Kasumi-1 (cell line): ENCODE measurements at places on chromosomes 16 and 17.

- DNase-seq, result no peak
Measured at GRCh38 chr16:53908731-53909130, 204.8 kb downstream of the FTO start.

GRCh38 chr16:1749152-1750117, 21.9 kb downstream of the NME3 start:
- no peak for DNase-seq

DNA sequence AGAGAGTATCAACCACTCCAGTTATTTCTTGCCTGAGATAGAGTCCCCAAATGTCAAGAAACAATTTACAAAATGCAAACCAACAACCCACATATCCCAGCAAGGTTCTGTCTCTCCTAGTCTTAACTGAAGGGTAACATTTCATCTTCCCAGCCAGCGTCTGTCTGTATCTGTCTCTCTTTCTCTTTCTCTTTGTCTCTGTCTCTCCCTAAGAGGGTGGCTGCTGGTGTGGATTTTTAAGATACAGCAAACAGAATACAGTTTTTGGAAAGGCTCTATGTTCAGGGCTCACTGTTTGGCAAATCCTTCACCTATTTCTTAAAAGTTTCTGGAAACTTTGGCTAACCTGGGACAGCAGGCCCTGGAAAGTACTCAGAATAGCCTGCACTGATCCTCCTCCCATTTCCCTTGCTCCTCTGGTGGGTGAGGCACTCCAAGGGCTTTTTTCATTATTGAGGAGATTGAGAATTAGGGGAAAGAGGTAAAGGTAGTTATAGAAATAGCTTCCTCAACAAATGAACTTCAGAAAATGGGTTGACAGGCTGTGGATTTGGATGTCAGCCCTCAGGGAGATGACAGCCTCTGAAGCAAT, 6.2 kb downstream of the HOXB4 start:
- DNase-seq, result no peak

GRCh38 chr16:69703638-69704037, 22.7 kb downstream of the NQO1 start:
- DNase-seq, result no peak

- DNase-seq, result no peak
Measured at GRCh38 chr17:41907633-41908539, 10.9 kb downstream of the ACLY start.

DNA sequence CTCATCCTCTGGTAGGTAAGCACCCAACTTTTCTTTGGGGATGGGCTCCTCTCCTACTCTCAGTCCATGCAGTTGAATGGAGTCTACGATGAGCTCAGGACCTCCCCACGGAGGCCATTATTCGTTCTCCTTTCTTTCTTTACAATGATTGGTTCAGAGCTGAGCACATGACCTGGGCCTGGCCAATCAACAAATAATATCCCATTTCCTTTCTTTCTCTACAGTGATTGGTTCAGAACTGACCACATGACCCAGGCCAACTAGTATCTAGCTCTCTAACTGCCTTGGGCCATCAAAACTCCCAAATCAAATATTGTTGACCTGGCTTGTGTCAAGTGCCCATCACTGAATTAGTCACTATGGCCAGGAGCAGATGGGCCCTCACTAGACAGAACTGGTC, 129.2 kb downstream of the USP31 start:
- no peak for DNase-seq

DNA sequence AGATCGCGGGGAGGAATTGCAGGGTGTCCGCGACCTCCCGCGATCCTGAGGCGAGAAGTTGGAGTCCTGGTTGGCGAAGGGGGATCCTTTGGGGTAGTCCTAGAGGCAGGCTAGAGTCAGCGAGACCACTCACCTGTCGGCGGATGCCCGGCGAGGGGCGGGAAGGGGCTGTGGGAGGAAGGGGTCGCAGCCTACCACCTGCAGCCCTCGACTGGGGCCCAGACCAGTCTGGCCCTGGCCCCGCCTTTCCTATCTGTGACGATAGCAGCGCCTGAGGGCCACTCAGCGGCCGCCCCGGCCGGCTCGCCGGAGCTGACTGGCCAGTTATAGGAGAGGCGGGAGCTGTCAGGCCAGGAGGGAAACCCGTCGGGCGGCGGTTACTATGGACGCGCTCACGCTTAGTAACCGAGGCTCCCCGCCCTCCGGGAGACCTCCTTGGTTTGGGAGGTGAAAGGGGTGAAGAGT, at the start of gene TEKT3:
TSS of gene TEKT3 (minus strand) at position 213 of the 465 bp plus-strand sequence. CDS start 10,012 bp downstream, outside the sequence.
- DNase-seq, result no peak

GRCh38 chr17:40090237-40091119, 9.9 kb downstream of the NR1D1 start:
- no peak for DNase-seq

DNA sequence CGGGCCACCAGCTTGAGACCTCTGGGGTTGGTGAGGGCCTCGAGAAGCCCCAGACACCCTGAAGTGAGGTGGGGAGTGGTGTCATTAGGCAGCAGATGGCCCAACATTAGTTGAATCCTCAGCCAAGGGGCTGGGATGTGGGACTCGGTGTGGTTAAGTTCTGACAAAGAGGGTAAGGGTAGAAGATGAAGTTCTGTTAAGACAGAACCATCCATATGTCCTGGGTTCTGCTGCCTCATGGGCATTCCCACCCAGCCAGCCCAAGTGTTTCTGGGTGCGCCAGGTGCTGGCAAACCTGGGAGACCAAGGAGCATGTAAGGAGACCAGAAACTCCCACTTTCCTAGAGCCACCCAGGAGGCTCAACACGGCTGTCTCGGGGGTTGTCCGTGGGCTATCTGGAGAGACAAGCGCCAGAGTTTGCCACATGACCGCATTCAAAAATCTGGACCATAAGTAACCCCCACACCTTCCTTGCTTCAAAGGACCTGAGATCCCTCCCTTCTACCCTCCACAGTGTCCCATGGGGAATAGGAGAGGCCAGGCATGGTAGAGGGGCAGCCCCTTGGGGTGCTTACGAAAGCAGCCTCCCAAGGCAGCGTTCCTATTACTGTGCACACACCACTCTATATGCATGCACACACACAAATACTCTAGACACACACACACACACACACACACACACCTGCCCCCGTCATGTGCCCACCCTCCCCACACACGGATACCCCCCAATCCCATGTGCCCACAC, 128.7 kb downstream of the C16orf78 start:
- DNase-seq, result no peak

GRCh38 chr17:2179615-2180295, 123.8 kb downstream of the SMG6 start:
- DNase-seq, result no peak

DNA sequence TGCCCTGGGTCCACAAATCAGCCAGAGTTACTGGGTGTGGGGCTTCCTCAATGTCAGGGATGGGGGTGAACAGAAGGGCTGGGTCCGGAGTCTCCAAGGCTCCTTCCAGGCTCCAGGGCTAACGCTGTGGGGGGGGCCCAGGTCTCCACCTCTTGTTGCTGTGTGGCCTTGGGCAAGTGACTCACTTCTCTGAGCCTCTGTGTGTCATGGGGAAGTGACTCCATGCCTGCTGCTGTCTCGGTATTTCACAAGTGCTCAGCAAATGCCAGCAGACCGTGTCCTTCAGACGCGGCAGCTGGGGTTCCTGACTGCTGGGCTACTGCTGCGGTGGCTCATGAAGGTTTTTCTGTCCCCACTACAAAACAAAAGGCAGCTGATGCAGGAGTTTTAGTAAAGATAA, 26.6 kb downstream of the JPH3 start:
- DNase-seq, result peak; percentile 41

- DNase-seq, result peak; percentile 78
Measured at GRCh38 chr16:56591377-56592060, 2.2 kb downstream of the MT3 start.

DNA sequence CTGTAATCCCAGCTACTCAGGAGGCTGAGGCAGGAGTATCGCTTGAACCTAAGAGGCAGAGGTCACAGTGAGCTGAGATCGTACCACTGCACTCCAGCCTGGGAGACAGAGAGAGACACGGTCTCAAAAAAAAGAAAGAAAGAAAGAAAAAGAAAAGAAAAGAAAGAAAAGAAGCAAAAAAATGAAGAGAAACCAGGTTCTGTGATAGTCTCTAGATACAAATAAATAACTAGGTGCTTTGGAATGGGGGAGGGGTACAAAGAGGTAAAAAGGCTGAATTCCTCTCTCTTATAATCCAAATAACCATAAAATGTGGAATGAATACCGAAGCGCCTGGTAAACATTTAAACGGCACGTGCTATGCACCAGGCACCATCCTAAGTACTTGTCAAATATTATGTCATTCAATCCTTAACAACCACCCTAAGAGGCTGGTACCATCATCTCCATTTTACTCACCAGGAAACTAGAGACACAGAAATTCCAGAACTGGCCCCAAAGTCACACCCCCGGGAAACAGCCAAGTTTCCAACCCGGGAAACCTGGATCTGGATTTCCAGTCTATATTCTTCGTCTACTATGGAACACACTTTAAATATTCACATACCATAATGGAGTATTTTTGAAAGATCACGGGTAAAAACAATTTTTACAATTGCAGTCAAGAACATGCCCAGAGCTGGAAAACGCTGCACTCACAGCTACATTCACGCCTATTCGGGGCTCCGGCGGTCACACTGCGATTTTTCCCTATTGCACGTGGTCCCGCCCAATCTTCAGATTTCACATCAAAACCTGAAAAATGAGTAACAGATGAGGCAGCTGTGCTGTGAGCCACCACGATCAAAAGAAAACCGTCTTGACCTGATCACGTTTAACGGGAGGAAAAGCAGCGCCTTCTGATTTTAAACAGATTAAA, 10.5 kb downstream of the NXN start:
- no peak for DNase-seq

GRCh38 chr16:56789360-56789759, 59.4 kb downstream of the NUP93 start:
- peak; percentile 36 for DNase-seq

- DNase-seq, result no peak
Measured at GRCh38 chr17:37234106-37234505, 141.7 kb upstream of the C17orf78 start.

- no peak for DNase-seq
Measured at GRCh38 chr17:17681744-17682292, 560 bp downstream of the RAI1 start.

DNA sequence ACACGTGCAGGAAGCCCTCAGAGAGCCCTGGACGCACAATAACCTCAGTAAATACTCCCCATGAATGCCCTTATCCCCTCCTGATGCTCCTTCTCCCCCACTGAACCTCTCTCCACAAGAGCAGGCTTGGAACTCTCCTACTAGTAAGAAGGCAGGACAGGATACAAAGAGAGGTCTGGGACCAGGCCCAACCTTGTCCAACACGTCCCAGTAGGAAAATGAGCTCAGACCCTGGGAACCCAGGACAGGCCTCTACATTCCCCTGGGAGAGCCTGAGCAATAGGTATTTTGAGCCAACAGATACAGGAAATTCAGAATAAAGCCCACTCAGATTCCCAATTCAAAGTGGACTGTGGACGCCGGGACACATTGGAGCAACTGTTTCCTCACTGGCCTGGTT, 19.2 kb downstream of the ZNF423 start:
- DNase-seq, result no peak

GRCh38 chr17:56172517-56172982, 19.3 kb downstream of the ANKFN1 start:
- DNase-seq, result no peak

DNA sequence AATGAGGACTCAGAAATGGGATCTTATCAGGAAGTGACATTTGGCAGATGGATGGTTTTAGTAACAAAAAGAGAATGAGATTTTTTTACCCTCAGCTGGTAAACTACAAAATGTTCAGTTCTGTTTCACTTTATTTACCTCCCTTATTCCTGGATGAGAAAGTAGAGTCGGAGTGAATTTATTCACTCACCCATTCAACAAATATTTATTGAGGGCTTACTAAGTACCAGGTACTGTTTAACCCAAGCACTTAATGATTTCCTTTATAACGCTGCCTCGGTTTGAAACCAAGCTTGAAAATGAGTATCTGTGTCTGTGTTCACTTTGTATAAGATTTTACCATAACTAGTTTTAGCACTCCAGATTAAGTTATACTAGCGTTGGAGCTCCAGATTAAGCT, 38.1 kb downstream of the CDRT15 start:
- DNase-seq, result no peak

DNA sequence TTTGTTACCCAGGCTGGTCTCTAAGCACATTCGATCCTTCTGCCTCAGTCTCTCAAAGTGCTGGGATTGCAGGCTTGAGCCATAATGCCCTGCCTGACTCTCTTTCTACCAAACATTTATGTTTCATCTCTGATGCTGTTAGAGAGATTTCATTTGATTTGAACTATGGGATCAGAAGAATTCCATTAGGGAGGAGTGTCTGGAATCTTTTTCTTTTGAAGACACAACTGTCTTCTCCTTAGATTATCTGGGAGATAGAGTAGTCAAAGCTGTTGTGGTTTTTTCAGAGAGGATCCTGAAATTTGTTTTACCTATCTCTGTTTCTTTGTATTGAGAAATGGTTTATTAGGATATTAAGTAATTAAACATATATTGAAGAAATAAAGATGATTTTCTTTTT, 29.4 kb downstream of the WIPF2 start:
- no peak for DNase-seq

DNA sequence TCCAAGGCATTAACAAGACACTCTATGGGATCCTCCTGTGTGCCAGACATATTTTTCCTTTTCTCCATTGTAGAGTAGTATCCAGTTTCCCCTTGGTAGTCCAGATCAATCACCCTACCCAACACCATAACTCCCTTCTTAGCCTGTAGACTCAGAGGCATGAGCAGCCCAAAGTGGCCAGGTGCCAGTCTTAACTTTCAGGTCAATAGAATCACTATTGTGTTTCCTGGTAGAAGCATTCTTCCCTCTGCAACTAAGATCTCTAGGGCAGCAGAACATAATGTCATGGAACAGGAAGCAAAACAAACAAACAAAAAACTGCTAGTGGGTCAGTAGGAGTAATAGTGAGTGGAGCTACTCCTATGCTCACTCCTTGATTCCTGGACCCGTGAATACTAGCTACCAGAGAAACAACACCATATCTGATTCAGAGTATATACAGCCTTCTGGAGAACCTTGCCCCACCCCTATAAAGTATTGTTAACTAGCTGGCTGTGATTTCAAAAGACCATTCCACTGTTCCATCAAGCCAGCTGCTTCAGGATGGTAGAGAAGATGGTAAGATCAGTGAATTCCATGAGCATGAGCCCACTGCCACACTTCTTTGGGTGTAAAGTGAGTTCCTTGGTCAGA, 11.2 kb upstream of the CLEC19A start:
- DNase-seq, result no peak

DNA sequence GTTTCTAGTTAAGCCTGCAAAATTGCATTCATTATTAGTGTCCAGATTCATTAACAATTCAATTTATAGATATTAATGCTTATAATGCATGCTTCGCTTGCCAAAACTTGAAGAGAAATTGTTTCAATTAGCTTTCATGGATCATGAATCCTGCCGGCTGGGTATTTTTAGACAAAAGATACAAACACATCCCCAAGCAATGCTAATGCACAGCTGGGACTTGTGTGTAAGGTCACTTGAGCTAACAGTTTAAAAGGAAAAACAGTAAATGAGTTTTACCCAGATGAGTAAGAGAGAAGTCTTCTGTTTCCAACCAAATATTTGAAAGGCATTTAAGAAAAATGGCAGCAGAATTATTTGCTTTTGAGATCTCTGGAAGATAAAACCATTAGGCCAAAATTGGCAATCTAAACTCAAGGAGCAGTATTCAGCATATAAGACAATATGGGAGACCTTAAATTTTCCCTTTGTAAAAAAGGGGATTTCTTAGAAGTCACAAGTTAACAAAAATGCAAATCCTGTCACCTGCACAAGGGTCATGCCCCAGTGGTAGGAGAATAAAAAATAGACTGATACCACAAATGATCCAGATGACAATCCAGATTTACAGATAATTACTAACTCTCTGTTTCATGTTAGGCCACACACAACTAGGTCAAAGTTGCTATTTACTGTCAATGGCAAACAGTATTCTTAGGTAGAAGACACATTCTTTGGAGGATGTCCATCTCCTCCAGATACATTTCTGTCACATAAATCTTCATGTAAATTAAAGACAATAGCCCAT, 418.4 kb upstream of the PMFBP1 start:
- no peak for DNase-seq
